ENCODE measurements at places on chromosomes 5 and 9.

DNA sequence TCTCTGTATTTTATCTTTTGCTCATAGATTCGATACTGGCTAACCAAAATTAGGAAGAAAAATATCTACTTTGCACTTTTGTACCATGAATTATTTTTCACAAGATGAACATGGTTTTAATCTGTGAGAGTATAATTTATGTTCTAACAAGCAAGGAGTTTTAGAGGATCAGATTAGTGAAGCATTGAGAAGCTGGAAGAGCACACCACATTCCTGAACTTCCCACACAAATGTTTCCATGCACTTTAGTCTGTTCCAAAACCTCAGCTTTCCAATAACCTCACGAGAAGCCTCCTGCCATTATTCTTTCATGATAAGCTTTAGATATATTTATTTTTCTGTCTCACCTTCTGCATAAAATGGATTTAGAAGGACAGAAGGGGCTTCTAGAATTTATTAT lies 98.7 kb upstream of the MPDZ start:
- DNase-seq = no peak

- DNase-seq = no peak
Measured at GRCh38 chr9:90616806-90617205, 25.8 kb downstream of the DIRAS2 start.

- no peak for DNase-seq
Measured at GRCh38 chr5:9621379-9621903, 8.7 kb downstream of the TAS2R1 start.

DNA sequence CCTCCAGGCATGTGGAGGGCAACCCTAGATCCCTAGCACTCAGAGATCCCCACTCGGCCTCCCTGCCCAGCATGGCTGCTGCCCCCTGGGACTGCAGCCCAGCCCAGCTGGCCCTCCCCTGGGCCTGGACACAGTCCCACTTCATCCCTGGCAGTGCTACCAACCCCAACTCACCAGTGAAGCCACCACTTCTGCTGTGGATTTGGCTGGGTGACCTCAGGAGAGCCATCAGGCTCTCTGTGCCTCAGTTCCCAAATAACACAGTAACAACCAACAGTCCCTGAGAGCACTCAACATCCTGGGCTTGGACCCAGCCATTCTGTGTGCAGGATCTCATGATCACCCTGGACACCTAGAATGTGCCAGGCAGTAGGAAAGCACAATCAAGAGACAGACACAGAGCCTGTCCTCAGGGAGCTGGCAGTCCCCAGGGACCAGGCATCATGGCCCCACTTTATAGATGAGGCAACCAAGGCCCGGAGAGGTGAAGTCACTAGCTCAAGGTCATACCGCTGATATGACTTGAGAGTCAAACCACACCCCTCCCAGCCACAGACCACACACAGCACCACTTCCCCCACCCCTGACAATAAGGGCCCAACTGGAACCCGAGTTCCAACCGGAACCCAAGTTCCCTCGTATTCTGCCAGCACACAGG lies 4.7 kb upstream of the PSMB7 start:
- DNase-seq = no peak

DNA sequence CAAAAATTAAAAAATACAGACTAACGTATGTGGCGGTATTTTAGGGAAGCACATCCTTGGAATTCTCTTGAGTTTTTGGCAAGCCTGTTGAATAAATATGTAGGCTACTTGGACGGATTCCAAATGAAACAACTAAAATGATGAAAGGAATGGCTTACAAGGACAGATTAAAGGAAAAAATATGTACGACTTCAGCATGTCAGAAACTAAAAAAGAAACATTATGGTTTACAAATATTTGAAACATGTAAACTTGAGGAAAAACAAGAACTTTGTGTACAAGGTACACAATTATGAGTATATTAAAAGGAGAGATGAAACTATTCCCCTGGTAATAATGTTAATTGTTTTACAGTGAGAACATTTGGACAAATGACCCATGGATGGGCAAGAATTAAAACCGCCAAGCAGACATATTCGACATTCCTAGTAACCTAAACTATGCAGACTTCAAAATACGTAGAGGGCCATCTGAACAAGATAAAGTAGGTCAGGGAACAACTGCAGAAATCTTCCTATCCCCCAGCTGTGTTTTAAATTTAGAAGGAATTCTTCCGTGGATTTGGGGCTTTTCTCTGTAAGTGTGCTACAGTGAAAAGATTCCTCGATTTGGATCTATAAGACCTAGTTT lies 12.5 kb downstream of the EDIL3 start:
- no peak for DNase-seq

Measured in DMS79 (cell line).